ENCODE measurements at places on chromosomes 12 and 14. TPM values are rescaled to one million over a fixed set of nuclear protein-coding genes. Genes with fewer than 3 reads are reported as not detected.

- no peak for DNase-seq
Measured at GRCh38 chr14:80538633-80539375, 327.5 kb upstream of the DIO2 start.

DNA sequence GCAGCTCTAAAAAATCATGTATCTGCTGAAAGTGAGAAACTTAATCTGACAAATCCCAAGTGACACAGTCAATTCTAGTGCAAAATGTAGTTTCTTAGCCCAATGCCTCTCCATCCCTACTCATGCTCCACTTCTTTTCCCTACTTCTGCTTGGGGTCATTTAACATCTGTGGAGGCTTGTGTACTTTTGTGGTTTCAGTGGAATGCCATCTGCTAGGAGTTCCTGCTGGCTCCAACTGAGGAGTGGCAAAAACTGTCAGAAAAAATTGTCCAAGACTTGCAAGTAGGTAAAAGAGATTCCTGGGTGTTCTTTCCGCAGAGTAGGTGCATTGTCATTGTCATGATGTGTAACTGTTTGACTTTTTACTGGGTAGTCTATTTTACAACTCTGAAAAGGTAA lies 12.5 kb upstream of the AVPR1A start:
- DNase-seq = no peak

- no peak for DNase-seq
Measured at GRCh38 chr12:114681116-114681871, 2.7 kb downstream of the TBX3 start.

DNA sequence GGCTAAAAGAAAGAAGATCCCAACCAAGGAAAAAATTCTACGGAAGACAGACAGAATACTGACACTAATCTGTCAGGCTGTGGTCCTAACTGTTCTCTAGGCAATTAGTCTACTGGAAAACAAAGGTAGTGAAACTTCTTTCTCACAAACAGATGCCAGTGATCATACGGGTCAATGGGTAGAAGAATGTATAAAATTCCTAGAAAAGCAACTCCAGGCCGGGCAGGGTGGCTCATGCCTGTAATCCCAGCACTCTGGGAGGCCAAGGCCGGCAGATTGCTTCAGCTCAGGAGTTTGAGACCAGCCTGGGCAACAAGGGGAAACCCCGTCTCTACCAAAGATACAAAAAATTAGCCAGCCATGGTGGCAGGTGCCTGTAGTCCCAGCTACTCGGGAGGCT lies 64.8 kb downstream of the HECTD4 start:
- no peak for DNase-seq

GRCh38 chr14:95024380-95024779 lies 132.9 kb downstream of the DICER1 start:
- DNase-seq = no peak

DNA sequence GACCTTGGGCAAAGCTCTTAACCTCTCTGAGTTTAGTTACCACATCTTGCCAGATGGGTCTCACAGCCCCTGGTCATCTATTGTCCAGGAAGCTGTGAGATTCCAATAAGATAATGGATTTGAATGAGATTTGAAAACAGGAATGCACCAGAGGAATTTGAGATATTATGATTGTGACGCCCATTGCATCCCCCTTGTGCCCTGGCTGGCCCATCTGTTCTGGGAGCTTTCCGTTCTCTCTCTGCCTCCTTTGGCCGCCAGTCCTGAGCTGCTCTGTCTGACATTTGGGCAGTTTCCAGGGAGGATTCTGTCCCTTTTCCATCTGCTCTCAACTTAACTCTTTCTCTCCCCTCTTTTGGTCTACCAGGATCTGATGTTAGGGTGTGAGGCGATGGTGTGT lies 24.6 kb downstream of the SRRM4 start:
- DNase-seq = no peak

- DNase-seq = no peak
Measured at GRCh38 chr12:112188130-112188830, 62.9 kb downstream of the TRAFD1 start.

TRIM9 gene
- total RNA-seq = 0.52 TPM

GRCh38 chr14:37791384-37792036 lies 196.1 kb downstream of the TTC6 start:
- DNase-seq = no peak

- peak; percentile 82 for DNase-seq
Measured at GRCh38 chr14:77458249-77458950, 507 bp downstream of the AHSA1 start.

GPR137C gene
- total RNA-seq = 0.07 TPM

GRCh38 chr14:99537399-99537798 lies 56.2 kb downstream of the CCNK start:
- no peak for DNase-seq

STAC3 gene
- total RNA-seq = 5.5 TPM

GRCh38 chr12:66692170-66692569 lies 13.3 kb upstream of the GRIP1 start:
- no peak for DNase-seq

TAS2R46 gene
- total RNA-seq = 1.3 TPM

DNA sequence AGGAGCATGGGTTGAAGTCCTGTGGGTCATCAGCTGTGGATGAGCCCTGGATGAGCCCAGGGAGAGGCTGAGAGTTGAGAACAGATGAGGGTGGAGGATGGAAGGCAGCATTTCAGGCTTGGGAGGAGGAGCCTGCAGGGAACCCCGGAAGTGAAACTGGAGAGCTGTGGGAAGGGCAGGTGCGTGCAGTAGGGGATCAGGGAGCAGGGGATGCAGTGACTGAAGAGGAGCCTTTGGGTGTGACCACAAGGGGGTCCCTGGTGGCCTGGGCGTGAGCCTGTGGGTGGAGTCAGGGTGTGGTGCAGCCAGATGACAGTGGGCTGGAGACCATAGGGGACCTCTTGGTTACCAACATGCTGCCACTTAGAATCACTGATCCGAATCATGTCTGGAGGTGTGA lies 115.5 kb downstream of the PAPOLA start:
- no peak for DNase-seq

DNA sequence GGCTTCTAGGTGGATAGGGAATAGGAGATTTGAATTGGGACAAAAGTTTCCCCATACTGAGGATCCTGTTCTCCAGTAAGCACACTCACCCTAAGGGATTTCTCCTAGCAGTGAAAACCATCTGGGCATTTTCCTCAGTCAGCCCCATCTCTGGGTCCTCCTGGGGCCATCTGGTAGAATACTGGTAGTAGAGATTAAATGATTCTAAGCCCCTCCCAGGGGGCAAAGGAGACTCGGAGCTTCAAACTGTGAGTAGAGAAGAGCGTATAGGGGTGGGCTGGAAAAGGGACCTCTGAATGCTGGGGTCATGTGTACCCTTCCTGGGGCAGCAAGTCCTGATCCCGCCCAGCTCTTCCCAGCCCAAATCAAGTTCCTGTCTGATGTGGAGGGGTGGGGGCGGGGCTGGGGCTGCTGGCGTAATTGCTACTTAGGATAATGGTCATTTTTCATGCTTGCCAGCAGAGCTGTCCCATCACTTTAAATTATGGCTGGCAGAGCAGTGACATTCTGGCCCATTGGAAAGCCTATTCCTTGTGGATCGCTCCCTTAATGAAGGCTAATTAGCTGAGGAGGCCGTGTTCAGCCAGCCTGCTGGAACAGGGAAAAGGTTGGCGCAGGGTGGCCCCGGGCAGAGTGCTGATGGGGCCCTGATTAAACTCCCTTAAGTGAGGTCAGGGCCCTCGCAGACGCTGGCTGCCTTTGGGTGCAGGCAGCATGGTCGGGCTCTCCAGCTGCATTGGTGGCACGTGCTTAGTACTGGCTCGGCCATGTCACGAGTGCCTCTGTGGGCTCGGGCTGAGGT lies 127.8 kb downstream of the TSPAN9 start:
- DNase-seq = no peak

- no peak for DNase-seq
Measured at GRCh38 chr14:68315081-68315480, 477.8 kb downstream of the ZFP36L1 start.

- no peak for DNase-seq
Measured at GRCh38 chr14:102315121-102315520, 4.4 kb upstream of the ZNF839 start.

- DNase-seq = no peak
Measured at GRCh38 chr12:43937947-43938346, 102.1 kb downstream of the TMEM117 start.

GYS2 gene
- total RNA-seq = 0.17 TPM

GRCh38 chr12:17680220-17680619 lies 409.8 kb downstream of the RERGL start:
- DNase-seq = no peak
